Breast epithelium (tissue), 4 donors: ENCODE measurements at places on chromosomes 5 and 9.

DNA sequence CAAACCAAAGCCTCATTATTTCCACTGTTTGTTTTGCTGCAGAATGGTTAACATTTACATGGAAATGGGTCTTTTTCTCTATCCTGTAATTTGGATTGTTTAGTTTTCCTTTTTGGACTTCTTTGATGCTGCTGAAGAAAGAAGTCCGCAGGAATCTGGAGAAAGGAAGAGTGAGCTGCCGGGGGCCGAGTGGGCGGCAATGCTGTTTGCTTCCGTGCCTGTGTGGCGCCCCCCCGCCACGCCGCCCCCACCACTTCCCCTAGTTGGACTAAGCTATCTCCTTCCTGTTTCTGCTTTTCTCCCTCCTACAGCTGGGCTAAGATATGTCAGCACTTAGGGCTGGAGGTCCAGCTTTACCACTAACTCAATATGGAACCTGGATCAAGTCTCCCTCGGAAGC lies 39.7 kb downstream of the ACTL7B start:
- no peak overlapping the region for H3K27ac ChIP-seq
- no peaks in the 10 kb centered on the region for H3K27me3 ChIP-seq
- DNase-seq: no peak
- no peaks in the 10 kb centered on the region for H3K4me1 ChIP-seq
- H3K36me3 ChIP-seq: no peaks in the 10 kb centered on the region

GRCh38 chr5:97231025-97231636 lies 48.1 kb upstream of the RIOK2 start:
- H3K4me3 ChIP-seq: no peak overlapping the region
- no peak for DNase-seq
- H3K27me3 ChIP-seq: no peaks in the 10 kb centered on the region
- no peak overlapping the region for H3K27ac ChIP-seq

- H3K27ac ChIP-seq: peak overlapping the region; percentile 84
- no peaks in the 10 kb centered on the region for H3K4me1 ChIP-seq
- peak overlapping the region; percentile 63 for H3K4me3 ChIP-seq
- peaks cover 52% of the 10 kb centered on the region for H3K27me3 ChIP-seq
- DNase-seq: no peak
Measured at GRCh38 chr5:93579692-93580062, 1.3 kb downstream of the NR2F1-AS1 start.

GRCh38 chr9:37800631-37801286 lies at the start of gene DCAF10:
Gene DCAF10, plus strand, starts transcription at chr9:37800797. Its CDS starts 70 bp downstream, at chr9:37800867.
- peak within 1 kb of the TSS; percentile 95 for H3K4me3 ChIP-seq
- DNase-seq: peak; percentile 71
- H3K27ac ChIP-seq: peak within 1 kb of the TSS; percentile 91
- H3K27me3 ChIP-seq: no peaks in the 10 kb centered on the region

- no peak overlapping the region for H3K27ac ChIP-seq
- H3K4me3 ChIP-seq: no peak overlapping the region
- H3K27me3 ChIP-seq: no peaks in the 10 kb centered on the region
- no peaks in the 10 kb centered on the region for H3K36me3 ChIP-seq
Measured at GRCh38 chr9:19387317-19387716, 7.3 kb upstream of the RPS6 start.

DNA sequence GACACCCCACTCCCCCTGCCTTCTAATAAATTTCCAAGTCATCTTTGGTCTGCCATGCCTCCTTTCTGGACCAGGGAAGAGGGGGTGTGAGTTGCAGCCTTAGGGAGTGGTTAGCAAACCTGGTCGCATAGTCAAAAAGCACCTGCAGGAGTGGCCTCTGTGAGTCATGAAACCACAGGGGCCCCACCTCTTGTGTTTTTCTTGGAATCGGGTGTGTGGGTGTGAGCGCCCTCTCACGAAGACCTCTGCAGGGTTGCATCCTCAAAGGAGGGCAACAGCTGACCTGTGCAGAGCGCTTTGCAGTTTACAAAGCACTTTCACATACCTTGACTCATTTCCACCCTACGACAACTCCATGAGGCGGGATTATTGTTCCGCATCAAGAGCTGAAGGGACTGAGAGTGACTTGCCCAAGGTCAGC lies 36.8 kb upstream of the TEX48 start:
- no peaks in the 10 kb centered on the region for H3K27me3 ChIP-seq
- no peaks in the 10 kb centered on the region for H3K36me3 ChIP-seq
- no peak overlapping the region for H3K4me3 ChIP-seq
- DNase-seq: no peak
- no peak overlapping the region for H3K27ac ChIP-seq
- H3K4me1 ChIP-seq: no peaks in the 10 kb centered on the region

DNA sequence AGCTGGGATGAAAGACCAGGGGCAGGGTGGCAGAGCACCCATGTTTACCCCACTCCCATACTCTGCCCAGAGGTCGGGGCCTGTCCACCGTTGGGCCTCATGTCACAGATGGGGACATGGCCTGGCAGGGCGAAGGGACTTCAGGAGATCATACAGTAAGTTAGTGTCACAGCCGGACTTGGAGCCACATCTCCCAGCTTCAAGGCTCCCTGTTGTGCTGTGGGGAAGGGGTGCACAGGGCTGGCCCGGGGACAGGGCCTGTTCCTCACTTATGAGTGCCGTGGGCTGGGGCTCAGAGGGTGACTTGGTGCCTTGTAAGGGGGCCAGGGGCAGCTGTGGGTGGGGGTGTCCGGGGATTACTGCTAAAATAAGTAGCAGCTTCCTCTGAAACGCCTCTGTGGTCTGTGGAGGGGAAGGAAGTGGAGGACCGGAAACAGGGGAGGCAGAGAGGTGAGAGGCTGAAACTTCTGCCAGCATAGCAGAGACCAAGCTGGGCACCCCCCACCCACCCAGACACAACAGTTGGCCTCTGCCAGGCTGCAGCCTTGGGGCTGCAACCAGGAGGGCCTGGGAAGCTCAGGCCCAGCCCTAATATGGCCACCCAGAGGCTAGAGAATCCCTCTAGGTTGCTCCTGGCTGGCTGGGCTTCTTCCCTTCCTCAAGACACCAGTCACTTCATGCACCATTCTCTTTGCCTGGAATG lies 41.1 kb upstream of the NEK6 start:
- DNase-seq: peak; percentile 15
- peak overlapping the region; percentile 30 for H3K27ac ChIP-seq
- H3K36me3 ChIP-seq: no peaks in the 10 kb centered on the region
- H3K4me3 ChIP-seq: no peak overlapping the region
- H3K4me1 ChIP-seq: no peaks in the 10 kb centered on the region
- no peaks in the 10 kb centered on the region for H3K27me3 ChIP-seq

- H3K27me3 ChIP-seq: no peaks in the 10 kb centered on the region
- H3K27ac ChIP-seq: peak overlapping the region; percentile 77
- H3K36me3 ChIP-seq: no peaks in the 10 kb centered on the region
- DNase-seq: no peak
- no peak overlapping the region for H3K4me3 ChIP-seq
Measured at GRCh38 chr9:4333231-4333740, 33.4 kb upstream of the GLIS3 start.

DNA sequence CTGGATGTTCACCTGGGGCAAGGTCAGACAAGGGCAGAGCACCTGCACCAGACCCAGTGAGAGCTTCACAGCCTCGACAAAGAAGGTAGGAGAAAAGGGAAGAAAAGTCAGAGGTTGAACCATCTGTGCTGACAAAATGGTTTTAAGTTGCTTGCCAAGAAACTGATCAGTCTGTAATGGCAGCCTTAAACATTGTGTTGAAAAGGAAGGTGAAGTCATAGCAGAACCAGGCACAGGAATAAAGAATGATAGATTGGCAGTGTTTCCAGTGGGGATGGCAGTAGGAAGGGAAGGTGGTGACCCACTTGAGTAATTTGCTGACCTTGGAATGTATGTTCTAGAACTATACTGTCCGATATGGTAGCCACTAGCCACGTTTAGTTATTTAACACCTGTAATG lies 34.2 kb downstream of the HTR4 start:
- H3K36me3 ChIP-seq: no peaks in the 10 kb centered on the region
- no peaks in the 10 kb centered on the region for H3K4me1 ChIP-seq
- DNase-seq: no peak

- DNase-seq: no peak
- H3K4me1 ChIP-seq: peaks cover 7% of the 10 kb centered on the region
- H3K4me3 ChIP-seq: no peak overlapping the region
Measured at GRCh38 chr5:56085193-56085592, 90.4 kb upstream of the IL6ST start.

DNA sequence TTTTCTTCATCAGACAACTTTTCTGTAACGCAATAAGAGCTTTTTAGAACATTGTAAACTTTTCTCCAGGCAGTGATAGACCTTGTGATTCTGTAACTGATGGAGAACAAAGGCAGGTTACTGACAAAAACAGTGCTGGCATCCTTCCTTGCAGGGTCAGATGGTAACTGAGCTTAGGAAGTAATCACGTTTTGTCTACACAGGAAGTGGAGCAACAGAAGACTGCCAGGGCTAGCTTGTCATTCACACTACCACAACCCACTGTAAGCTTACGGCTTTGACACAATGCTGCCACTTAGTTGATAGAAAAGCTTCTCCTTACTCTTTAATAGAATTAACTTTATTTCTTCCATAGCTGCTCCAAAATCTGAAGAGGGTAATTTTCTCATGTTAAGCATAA lies 46.8 kb downstream of the FBN2 start:
- H3K4me3 ChIP-seq: no peak overlapping the region
- no peaks in the 10 kb centered on the region for H3K27me3 ChIP-seq
- no peaks in the 10 kb centered on the region for H3K4me1 ChIP-seq

- H3K36me3 ChIP-seq: no peaks in the 10 kb centered on the region
- peak; percentile 81 for DNase-seq
- peak overlapping the region; percentile 83 for H3K27ac ChIP-seq
- H3K4me1 ChIP-seq: no peaks in the 10 kb centered on the region
Measured at GRCh38 chr5:151134228-151134627, 23.4 kb downstream of the ANXA6 start.

- H3K4me1 ChIP-seq: no peaks in the 10 kb centered on the region
- no peaks in the 10 kb centered on the region for H3K27me3 ChIP-seq
- H3K27ac ChIP-seq: no peak overlapping the region
- no peaks in the 10 kb centered on the region for H3K36me3 ChIP-seq
- no peak for DNase-seq
Measured at GRCh38 chr9:114070188-114071103, 7.7 kb downstream of the AMBP start.

DNA sequence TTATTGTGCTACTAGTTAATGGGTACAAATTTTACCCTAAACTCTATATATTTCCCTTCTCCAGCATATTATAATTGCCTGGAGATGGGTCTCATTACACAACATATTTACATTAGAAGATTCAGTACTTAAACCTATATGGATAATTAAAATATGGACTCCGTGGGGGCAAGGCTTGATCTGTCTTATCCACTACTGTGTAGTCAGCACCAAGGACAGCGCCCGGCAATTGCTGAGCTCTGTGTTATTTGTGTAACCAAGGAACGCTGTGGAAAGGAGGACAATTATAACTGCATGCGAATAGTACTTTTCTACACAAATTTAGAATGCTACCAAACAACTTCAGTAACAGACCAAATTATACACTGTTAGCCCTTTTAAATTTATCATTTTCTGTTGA lies 77.7 kb downstream of the DNAH5 start:
- no peaks in the 10 kb centered on the region for H3K27me3 ChIP-seq
- no peaks in the 10 kb centered on the region for H3K36me3 ChIP-seq
- no peak overlapping the region for H3K27ac ChIP-seq
- no peak overlapping the region for H3K4me3 ChIP-seq

- no peaks in the 10 kb centered on the region for H3K27me3 ChIP-seq
- H3K36me3 ChIP-seq: no peaks in the 10 kb centered on the region
- H3K4me3 ChIP-seq: no peak overlapping the region
- no peak for DNase-seq
- H3K4me1 ChIP-seq: no peaks in the 10 kb centered on the region
- H3K27ac ChIP-seq: no peak overlapping the region
Measured at GRCh38 chr9:130425741-130426466, 18.9 kb upstream of the ASS1 start.

DNA sequence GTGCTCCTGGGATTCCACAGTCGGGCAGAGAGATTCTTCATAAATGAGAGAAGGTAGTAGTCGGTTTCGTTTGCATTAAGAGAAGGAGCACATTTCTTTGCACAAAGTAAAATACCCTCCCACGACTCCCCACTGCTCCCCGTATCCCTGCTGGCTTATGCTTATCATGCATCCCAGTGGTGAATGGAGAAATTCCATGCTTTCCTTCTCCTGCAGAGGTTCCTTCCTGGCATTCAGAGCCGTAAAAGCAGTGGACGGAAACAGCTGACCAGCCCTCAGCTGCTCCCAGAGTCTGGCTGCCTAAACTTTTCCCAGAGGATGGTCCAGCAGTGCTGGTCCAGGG lies 93.1 kb downstream of the C9orf152 start:
- H3K27me3 ChIP-seq: no peaks in the 10 kb centered on the region
- no peaks in the 10 kb centered on the region for H3K4me1 ChIP-seq
- no peak for DNase-seq
- H3K27ac ChIP-seq: no peak overlapping the region
- H3K4me3 ChIP-seq: no peak overlapping the region

DNA sequence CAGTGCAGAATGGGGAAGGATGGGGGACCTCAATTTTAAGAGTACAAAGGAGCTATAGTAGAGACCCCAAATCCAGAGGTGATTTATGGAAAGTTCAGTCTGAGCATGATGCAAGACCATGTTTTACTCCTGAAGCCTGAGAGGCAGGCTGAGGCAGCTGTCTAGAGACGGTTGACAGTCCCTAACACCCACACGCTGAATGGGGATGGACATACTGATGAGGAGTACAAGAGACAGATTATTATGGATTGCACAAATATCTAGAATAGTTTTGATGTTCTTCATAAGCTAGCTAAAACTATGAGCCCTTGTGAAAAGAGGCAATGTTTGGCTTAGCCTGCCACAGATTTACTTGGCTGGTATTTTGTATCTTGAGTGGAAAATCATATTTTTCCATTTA lies 64.5 kb downstream of the PRR16 start:
- H3K27ac ChIP-seq: no peak overlapping the region
- DNase-seq: no peak
- H3K36me3 ChIP-seq: no peaks in the 10 kb centered on the region
- H3K27me3 ChIP-seq: no peaks in the 10 kb centered on the region
- H3K4me3 ChIP-seq: no peak overlapping the region

- no peak for DNase-seq
- H3K27me3 ChIP-seq: no peaks in the 10 kb centered on the region
- H3K4me3 ChIP-seq: no peak overlapping the region
- no peaks in the 10 kb centered on the region for H3K36me3 ChIP-seq
Measured at GRCh38 chr5:168348084-168348414, 56.6 kb downstream of the WWC1 start.

- no peaks in the 10 kb centered on the region for H3K27me3 ChIP-seq
- no peaks in the 10 kb centered on the region for H3K36me3 ChIP-seq
- no peak overlapping the region for H3K4me3 ChIP-seq
- H3K27ac ChIP-seq: no peak overlapping the region
- DNase-seq: no peak
Measured at GRCh38 chr9:69468380-69468779, 143.4 kb downstream of the ENTREP1 start.
